ENCODE measurements at places on chromosomes 3 and 15. TPM values are rescaled to one million over a fixed set of nuclear protein-coding genes. Genes with fewer than 3 reads are reported as not detected.
A peak's percentile ranks its signal among the peaks of the same experiment; 100 is the strongest.

GRCh38 chr3:55750525-55750924 lies 263.4 kb upstream of the WNT5A start:
- no peak for DNase-seq

DNA sequence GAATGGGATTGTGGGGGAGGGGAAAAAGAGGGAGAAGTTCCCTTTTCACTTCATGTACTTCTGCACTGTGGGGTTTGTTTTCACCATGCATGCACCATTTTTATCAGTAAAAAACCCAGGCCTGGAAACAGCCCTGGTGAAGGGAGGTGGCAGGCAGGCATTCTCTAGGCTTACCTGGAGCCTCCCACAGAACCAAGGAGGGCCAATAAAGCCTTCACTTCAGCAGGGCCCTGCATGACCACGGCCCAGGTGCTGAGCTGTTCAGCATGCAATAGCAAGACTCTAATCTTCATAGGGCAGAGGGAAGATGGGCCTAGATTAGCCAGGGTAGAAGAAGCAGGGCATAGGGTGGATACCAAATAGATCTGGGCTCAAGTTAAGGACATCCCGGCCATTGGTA lies 49.6 kb downstream of the SCN5A start:
- DNase-seq, result no peak

- DNase-seq, result no peak
Measured at GRCh38 chr15:62454567-62455172, 289.6 kb upstream of the C2CD4B start.

- DNase-seq, result peak; percentile 17
Measured at GRCh38 chr3:37477711-37478487, 303.5 kb upstream of the LRRFIP2 start.

EOMES gene
- 0.76 TPM for total RNA-seq

SLC28A1 gene
- 0.16 TPM for total RNA-seq

GP9 gene
- not detected for total RNA-seq

GRCh38 chr3:186516646-186517045 lies 27.5 kb downstream of the CRYGS start:
- DNase-seq, result no peak

CFAP20DC gene
- 6.1 TPM for total RNA-seq

DNA sequence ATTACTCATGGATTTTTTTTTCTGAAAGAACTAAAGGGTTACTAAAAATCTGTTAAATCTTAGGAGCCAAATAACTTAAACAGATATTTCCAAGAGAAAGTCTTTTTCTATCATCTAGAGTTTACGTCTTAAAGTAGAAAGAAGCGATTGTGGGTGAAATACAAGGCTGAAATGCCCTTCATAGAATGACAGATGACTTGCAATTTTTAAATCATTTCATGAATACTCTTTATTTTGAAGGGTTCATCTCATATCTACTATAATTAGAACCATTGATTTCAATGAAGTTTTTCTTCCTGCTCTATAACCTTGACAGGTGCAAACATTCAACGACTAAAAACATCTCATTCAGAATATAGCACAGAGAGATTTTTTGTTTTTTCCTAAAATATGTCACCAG lies 217.0 kb downstream of the GABRB3 start:
- no peak for DNase-seq

Data from WTC11 (cell line).